ENCODE measurements at places on chromosomes 13 and 19. TPM values are rescaled to one million over a fixed set of nuclear protein-coding genes. Genes with fewer than 3 reads are reported as not detected.

The CGB8 gene
- not detected for polyA plus RNA-seq

The MZT1 gene
- 9.7 TPM for polyA plus RNA-seq

The ZNF761 gene
- polyA plus RNA-seq: 8.5 TPM

The RFPL4A gene
- not detected for polyA plus RNA-seq

The ATP7B gene
- polyA plus RNA-seq: 3.0 TPM

The SPINT2 gene
- 125 TPM for polyA plus RNA-seq

The NKG7 gene
- 5.1 TPM for polyA plus RNA-seq

The CEACAM7 gene
- polyA plus RNA-seq: not detected

The CFAP97D2 gene
- polyA plus RNA-seq: not detected

The TSHZ3 gene
- polyA plus RNA-seq: 24.7 TPM

The NTN5 gene
- polyA plus RNA-seq: 0.80 TPM

The CEACAM3 gene
- not detected for polyA plus RNA-seq

The NLRP5 gene
- polyA plus RNA-seq: not detected

The ZNF100 gene
- polyA plus RNA-seq: 4.0 TPM

The MATK gene
- polyA plus RNA-seq: 1.3 TPM

The ACP7 gene
- polyA plus RNA-seq: 0.05 TPM

The LPAR2 gene
- 4.9 TPM for polyA plus RNA-seq

The CILP2 gene
- 0.32 TPM for polyA plus RNA-seq

The SULT2A1 gene
- polyA plus RNA-seq: 0.68 TPM

Data from urinary bladder (tissue), 4 donors.